ENCODE measurements at places on chromosomes 12 and 14.

DNA sequence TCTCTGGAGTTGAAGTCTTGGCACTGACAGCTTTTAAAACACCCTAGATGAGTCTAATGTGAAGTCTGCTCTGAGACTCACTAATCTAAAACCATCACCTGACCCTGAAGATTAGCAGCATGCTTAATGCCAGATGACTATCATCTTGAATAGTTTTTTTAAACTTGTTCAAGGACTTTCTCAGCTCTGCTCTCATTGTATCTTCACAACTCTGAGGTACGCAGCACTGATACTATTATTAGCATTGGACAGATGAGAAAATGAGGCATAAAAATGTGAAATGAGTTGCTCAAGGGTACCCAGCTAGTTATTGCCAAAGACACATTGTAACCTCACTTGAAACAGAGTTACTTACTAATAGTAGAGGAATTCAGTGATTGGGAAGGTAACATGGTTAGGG is 4.8 kb downstream of the SLC38A1 start:
- DNase-seq, result no peak

- no peak for DNase-seq
Observed at GRCh38 chr12:78101113-78101876, 270.6 kb downstream of the NAV3 start.

DNA sequence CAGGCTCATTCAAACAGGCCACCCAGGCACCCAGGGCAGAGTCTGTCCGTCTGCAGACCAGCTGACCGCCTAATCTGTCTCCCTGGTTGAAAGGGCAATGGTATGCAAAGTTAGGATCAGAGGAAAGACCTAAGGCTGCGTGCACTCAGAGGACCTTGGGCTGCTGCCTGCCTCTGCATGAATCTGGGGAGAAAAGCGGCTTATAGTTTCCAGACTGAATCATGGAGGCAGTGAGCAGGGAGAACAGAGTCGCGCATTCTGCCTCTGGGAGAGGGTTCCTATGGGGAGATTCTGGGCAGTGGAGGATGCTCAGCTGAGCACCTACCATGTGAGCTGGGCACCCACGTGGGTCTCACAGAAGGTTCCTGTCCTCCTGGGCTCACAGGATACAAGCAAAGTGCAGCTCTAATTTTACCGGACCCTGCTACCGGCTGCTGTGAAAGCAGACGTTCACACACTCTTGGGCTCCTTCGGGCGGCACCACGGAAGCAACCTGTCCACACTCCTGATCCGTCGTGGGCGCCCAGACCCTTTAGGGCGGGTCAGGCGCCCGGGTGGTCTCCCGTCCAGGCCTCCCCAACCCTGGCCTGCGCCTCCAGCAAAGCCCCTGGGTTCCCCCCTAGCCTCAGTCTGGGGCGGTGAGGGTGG is 772 bp downstream of the SCARB1 start:
- no peak for DNase-seq

GRCh38 chr14:82046512-82047226 is 513.0 kb upstream of the SEL1L start:
- DNase-seq, result no peak

DNA sequence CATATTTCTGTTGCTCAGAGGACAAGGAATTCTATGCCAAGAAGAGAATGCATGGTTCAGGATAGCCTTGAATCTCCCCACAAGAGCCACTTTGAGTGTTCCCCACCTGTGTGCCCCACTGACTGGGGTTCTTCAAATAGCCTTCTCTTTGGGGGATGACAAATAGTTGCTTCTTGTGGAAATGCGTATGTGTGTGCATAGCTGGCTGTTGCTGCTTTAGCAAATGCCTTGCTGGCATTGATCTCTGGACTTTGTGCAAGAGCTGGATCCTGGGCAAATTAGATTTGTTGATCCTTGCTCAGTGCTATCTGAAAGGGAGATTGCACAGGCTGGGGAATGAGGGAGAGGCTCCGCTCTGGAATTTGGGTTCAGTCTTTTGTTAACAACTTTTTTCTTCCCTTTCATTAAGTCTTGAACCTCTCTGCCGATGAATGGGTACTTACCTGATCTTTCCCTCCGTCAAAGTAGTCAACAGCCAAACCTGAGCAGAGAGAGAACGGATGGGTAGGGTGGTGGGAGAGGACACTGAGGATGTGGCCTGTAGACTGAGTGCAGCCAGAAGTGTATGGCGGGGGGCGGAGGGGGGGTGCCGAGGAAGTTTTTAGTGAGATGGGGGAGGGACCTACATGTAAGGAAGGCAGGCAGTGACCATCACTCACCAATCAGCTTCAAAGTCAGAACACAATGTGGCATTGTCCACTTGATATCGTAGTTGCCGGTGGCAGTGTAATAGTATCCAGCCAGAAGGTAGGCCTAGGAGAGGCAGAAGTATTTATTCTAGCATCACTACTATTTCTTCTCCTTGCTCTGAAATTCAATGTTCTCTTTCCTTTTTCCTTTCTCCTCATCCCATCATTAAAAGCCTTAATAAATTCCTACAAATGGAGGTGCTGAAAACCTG is 10.7 kb downstream of the EMG1 start:
- no peak for DNase-seq

- DNase-seq, result no peak
Observed at GRCh38 chr14:97624985-97625384, 827.8 kb downstream of the VRK1 start.

- DNase-seq, result no peak
Observed at GRCh38 chr12:51324953-51325352, 979 bp upstream of the BIN2 start.

GRCh38 chr12:47422611-47423010 is 283.2 kb downstream of the RPAP3 start:
- DNase-seq, result no peak

- DNase-seq, result no peak
Observed at GRCh38 chr14:89550821-89551220, 133.8 kb upstream of the FOXN3 start.

DNA sequence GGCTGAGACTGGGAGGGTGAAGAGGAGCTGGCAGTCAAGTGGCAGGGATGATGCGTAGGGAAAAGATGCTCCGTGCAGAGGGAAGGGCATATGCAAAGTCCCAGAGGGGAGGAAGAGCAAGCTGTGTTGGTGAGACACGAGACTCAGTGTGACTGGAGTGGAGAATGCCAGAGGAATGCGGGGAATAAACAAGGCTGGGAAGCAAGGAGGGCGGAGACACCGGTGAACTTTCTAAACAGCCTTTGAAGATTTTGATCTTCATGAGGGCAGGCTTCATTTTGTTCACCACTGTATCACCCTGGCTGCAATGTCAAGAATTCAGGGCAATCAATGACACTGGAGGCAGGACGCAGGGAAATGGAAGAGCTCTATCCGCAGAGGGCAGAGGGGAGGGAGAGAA is 535.8 kb downstream of the FUT8 start:
- no peak for DNase-seq

DNA sequence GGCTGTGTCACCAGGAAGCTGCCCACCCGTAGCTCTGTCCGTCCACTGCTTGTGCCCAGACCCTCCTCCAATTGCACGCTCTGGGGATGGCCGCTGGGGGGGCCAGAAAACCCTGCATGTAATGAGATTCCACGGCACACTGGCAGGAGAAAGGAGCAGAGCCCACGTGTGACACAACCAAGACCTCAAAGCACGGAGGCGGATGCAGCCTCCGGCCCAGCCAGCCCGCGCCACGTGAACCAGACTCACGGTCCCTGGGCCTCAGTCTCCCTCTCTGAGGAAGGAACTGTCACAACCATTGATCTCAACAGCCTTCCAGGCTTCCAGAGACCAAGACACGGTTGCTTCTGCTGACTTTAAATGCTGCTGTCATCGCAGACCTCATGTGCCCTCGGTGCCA is 14.4 kb downstream of the ANHX start:
- no peak for DNase-seq

DNA sequence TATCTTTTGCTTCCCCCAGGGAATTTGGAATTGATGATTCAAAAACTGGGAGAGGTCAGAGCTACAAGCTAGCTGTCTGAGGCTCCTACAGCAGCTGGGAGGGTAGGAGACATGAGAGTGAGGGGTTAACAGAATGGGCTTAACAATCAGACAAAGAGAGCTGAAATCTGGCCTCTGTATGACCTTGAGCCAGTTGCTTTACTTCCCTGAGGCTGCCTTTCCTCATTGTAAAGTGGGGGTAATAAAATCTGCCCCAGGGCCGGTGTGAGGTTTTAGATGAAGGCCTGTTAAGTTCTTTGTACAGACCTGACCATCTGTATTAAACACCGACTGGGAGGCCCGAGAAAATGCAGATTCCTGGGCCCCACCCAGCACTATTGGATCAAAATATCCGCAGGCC is 164.3 kb upstream of the NOS1 start:
- no peak for DNase-seq

- no peak for DNase-seq
Observed at GRCh38 chr14:88791252-88791621, 1.5 kb downstream of the EML5 start.

DNA sequence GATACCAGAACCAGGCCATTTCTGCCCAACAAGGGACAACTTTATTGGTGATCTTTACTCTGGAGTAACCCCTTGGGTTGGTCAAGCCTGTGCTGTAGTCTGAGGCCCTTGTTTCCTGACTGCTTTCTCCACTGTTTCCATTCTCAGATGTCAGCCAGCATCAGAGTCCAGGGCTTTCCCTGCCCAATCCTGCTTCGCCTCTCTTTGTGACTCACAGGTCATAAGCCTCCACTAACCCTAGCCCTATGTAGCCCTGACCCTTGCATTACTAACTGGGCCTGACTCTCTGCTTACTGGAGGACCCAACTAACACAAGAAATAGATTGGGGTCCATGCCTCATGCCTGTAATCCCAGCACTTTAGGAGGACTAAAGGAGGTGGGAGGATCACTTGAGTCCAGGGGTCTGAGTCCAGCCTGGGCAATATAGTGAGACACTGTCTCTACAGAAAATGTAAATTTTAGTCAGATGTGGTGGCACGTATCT is 8.6 kb upstream of the SNRNP35 start:
- DNase-seq, result no peak

Measured in activated T-cell treated with anti-CD3 and anti-CD28 coated beads for 1 hour (primary cell).